Inflammatory macrophage (primary cell): ENCODE measurements at places on chromosomes 3 and 15.

GRCh38 chr15:78840661-78841375 lies 29.6 kb upstream of the ADAMTS7 start:
- peak; percentile 48 for DNase-seq

- no peak for DNase-seq
These were observed 80.6 kb downstream of the GTF2E1 start for GRCh38 chr3:120823156-120823555.

DNA sequence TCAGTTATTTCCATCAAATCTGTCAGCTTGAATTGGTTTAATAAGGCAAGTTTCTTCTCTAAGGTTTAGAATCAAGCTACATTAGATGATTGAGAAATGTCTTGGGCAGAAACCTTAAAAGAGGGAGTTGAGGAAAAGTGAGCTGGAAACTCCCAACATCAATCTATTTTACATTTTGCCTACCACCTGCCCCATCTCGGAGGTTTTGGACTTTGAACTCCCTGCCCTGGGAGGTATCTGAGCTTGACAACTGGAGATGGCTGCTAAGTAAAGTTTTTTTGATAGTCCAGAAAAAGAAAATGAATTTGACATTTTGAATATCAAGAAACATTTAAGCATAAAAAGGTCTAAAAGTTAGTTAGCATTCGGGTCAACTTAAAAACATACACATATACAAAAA lies 234.2 kb downstream of the NFKBIZ start:
- DNase-seq = no peak

DNA sequence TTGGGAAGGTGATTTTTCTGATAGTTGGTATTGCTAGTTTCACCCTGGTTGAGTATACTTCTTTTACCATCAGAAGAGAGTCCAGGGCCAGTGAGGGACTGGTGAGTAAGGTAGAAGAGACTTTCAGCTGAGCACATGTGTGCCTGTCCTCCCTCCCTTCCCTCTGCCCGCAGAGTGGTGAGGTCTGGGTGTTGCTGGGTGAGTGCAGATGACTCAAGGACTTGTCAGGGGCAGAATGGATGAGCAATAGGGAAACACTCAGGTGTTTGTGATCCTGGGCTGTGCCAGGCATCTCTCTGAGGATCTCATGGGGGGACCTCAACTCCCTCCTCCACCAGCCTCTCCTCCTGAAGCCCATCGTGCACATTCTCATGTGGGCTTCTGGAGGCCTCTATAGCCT lies 76.0 kb upstream of the GSK3B start:
- no peak for DNase-seq

DNA sequence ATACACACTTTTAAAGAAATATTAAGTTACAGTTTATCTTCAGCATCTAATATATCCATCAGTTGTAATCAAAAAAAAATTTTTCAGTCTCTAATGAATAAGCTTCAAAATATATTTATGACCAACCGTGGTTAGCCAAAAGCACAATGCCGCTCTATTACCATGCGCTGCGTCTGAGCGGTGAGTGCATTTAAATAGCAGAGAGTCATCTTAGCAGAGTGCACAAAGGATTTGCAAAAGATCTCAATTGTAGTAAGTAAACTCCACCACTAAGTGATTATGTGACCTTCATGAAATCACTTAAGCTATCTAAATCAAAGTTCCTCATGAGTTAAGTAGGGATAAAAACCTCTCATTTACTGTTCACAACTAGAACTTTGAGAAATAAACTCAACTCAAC lies 4.9 kb downstream of the TP63 start:
- no peak for DNase-seq

DNA sequence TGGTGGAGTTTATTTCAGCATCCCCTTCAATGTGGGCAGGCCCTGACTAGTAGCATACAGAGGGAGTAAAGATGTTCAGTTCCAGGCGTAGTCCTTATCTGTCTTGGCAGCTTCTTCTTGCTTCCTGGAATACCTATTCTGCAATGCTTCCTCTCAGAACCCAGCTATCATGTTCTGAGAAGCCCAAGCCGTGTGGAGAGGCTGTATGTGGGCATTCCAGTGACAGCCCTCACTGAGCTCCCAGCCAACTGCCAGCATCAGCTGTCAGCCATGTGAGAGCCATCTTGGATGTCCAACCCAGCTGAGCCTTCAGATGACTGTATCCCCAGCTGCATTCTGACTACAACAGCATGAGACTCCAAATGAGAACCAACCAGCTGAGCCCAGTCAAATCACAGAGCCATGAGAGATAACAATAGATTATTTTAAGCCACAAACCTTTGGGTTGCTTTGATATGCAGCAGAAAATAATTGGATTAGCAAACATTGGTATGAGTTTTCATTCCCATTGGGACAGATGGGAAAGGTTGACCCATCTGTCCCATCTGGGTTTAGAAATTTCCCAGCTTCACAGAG lies 8.4 kb upstream of the CMTM7 start:
- DNase-seq = no peak

DNA sequence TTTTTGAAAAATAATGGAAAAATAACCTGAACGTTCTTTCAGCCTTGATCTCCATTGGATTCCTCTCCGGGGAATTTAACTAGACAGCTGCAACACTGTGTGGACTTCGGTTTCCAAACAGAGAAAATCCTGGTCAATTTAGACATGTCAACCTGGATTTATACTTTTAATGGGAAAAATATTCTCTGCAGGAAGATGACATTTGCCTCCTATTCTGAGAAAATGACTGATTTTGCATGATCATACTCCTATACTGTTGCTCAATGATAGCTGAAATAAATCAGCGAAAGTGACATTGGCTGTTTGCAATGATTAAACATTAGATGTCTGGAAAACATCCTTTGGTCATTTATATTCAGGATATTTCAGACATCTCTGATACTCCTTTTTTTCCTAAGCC lies 94.8 kb downstream of the GABRG3 start:
- no peak for DNase-seq

DNA sequence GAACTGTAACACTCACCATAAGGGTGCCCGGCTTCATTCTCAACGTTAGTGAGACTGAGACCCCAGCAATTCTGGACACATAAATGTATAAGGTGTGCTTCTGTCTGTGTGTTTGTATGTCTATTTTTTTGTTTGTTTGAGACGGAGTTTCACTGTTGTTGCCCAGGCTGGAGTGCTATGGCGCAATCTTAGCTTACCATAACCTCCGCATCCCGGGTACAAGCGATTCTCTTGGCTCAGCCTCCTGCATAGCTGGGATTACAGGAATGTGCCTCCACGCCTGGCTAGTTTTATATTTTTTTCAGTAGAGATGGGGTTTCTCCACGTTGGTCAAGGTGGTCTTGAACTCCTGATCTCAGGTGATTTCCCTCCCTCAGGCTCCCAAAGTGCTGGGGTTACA lies 43.3 kb upstream of the C2CD4B start:
- no peak for DNase-seq

DNA sequence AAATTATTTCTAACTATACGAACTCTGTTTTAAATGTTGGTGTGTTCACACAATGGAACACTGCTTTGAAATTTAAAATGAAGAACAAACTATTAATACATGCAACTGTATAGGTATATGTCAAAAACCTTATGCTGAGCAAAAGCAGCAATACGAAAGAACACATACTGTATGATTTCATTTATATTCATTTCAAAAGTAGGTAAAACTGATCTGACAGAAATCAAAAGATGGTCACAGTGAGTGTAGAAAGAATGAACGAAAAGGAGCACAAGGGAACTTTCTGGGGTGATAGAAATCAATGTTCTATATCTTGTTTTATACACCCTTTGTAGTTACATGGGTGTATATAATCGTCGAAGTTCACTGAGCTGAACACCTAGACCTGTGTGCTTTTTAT lies 12.6 kb downstream of the ATP8B4 start:
- no peak for DNase-seq

DNA sequence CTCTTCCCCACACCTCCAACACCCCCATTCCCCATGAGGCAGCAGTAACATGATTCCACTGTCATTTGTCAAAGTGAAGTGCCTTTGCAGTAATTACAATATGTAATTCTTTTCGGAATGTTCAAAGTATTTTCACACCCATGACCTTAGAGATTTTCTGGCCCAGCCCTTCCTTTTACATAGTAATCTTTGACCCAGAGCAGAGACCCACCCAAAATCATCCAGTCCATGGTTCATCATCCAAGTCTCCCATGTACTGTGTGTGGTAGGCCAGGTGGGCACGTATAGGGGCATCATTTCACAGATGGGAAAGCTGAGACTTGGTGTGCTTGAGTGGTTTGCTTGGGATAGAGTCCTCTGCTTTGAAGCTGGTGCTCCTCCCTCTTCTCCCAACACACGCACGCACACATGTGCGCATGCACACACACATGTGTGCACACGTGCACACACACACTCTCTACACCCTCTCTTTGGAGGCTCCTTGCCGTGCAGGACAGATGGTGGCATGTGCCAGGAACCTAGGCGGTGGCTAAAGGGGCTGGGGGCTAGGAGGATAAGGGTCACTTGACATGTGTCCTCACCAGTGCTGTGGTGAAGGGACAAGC lies 284.7 kb upstream of the ROPN1 start:
- DNase-seq = no peak

- no peak for DNase-seq
These were observed 67.1 kb downstream of the LRCH3 start for GRCh38 chr3:197858133-197858532.

GRCh38 chr15:85956532-85957275 lies 123.0 kb upstream of the AGBL1 start:
- DNase-seq = no peak

- no peak for DNase-seq
These were observed 15.2 kb downstream of the PFN2 start for GRCh38 chr3:149955449-149955848.

GRCh38 chr3:83514130-83514914 lies 1444.5 kb upstream of the CADM2 start:
- no peak for DNase-seq
